ENCODE measurements at places on chromosomes 3 and 15.

DNA sequence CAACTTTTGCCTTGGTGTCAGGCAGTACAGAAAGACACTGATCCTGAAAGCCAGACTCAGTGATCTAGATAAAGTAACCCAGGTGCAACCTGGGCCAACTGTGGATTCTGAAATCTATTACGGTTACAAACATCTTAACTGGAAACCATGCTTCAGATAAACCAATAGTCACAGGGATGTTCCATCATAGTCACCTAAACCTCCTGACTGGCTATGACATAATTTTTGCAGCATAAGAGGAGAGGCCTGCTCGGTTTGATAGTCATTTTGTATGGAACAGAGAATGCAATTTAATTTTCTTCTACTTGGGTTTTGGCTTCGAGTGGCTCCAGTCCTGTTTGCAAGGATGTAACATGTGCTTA lies 3.7 kb downstream of the SLCO3A1 start:
- no peak for DNase-seq

- no peak for DNase-seq
These were observed 36.0 kb downstream of the TIGIT start for GRCh38 chr3:114329823-114330222.

DNA sequence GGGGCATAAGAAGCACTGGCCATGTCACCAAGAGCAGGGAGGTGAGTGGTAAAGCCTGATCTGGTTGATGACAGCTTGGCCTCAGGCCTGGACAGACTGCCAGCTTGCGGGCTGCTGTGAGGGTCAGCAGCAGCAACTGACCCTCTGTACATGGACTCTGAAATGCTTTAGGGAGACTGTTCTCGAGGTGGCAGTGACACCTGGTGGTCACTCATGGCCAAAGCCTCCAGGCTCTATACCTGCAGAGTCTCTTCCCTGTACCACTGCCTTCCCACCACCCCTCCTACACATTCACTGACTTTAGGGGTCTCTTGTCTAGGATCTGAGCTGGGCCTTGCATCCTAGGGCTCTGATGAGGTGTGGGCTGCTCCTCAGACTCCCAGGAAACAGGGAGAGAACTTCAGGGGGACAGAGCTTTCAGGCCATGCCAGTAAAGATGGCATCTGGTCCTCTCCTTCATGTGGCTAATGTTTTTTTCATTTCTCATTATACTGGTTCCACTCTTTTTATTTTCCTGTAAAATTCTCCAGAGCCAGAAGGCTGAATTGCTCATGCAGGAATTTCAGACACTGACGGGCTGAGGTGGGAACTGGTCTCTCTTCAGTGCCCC lies 17.2 kb upstream of the TIMP4 start:
- peak; percentile 46 for DNase-seq

- DNase-seq = no peak
These were observed 228.2 kb downstream of the TBL1XR1 start for GRCh38 chr3:176969066-176969465.

DNA sequence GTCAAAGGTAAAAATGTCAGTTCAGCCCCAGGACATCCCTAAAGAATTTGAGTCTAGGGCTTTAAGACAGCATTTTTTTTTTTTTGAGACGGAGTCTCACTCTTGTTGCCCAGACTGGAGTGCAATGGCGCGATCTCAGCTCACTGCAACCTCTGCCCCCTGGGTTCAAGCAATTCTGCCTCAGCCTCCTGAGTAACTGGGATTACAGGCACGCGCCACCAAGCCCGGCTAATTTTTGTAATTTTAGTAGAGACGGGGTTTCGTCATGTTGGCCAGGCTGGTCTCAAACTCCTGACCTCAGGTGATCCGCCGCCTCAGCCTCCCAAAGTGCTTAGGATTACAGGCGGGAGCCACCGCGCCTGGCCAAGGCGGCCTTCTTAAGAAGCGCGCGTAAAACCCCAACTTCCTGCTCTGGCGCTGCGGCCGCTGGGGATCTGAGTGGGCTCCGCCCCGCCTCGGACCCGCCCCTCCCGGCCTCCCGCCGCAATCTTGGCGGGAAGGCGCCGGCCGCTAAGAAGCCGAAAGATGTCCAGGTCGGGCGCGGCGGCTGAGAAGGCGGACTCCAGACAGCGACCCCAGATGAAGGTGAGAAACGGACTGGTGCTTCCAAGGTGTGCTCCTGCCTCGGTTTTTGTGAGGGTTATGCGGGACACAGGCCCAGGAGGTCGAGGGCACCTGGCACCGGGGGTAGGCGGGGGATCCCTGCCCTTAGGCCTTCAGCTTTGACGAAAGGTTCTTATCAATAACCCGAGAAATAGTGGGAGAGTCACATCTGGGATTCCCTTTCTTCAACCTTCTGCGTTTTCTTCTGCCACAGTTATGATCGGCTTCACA lies at the start of gene WDR76:
Gene WDR76 (plus strand): TSS at position 495 of the 834 bp plus-strand sequence. CDS start 31 bp downstream, at position 526.
- peak; percentile 82 for DNase-seq

DNA sequence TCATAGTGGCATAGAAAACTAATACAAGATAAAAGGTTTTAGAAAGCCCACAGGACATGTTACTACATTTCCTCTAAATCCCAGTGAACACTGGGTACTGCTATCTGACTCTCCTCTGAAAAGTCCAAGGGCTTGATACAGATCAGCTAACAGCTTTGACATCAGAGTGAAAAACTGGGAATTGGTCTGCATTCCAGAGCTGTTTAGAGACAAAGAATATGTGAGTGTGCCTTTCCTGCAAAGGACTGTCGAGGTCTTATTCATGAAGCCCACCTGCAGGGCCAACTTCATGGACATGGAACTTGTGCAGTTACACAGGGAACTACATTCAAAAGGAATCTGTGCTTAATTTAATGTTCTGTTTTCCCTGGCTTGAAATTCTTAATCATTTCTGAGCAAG lies 5.2 kb upstream of the TMCO5A start:
- no peak for DNase-seq

DNA sequence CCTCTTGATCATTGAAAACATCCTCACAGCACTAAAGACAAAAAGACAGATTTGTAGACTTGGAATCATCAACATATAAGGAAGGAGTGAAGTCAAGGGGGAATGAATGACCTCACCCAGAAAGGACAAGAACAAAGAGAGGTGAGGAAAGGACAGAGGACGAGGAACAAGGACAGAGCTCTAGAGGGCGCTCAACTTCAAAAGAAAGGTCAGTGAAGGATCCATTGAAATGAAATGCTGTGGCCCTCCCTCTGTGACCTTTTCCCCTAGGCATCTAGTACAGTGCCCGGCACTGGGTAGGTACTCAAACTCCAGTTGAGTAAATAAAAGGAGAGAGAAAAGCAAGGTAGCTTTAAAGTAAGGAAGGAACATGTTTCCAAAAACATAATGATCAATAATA lies 2.6 kb downstream of the ATP8B4 start:
- no peak for DNase-seq

- no peak for DNase-seq
These were observed 183.8 kb downstream of the OPA1 start for GRCh38 chr3:193776626-193777358.

DNA sequence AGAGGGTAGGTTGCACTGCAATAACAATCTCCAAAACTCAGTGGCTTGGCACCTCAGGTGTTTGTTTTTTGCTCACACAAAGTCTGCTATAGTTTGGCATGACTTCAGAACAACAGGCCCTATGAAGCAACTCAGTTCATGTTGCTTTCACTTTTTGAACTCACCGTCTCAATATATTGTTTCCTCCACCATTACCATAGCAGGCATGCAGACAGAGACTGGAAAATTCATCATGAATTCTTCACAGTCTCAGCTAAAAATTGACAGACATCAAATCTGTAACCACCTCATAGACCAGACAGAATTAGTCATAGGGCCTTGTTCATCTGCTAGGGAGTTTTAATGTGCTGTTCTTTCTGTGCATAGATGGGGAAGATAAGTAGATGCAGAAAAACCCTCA lies 161.4 kb upstream of the POU1F1 start:
- no peak for DNase-seq

DNA sequence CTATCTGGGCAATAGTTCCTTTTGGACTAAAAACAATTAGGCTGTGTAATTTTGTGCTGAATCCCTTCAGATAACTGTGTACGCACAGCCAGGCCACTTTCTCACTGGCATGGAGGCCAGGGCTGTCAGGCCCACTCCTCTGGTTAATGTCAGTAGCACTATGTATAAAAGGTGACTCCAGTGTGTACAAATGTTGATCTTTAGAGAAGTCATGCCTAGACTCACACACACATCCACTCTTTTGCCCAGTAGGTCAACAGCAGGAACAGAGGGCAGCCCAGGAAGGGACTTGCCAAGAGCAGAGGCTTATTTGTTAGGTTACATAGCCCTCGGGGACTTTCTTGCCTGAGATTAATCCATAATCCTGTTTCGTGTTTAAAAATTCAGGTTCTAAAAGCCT lies 416.6 kb upstream of the WNT5A start:
- no peak for DNase-seq

DNA sequence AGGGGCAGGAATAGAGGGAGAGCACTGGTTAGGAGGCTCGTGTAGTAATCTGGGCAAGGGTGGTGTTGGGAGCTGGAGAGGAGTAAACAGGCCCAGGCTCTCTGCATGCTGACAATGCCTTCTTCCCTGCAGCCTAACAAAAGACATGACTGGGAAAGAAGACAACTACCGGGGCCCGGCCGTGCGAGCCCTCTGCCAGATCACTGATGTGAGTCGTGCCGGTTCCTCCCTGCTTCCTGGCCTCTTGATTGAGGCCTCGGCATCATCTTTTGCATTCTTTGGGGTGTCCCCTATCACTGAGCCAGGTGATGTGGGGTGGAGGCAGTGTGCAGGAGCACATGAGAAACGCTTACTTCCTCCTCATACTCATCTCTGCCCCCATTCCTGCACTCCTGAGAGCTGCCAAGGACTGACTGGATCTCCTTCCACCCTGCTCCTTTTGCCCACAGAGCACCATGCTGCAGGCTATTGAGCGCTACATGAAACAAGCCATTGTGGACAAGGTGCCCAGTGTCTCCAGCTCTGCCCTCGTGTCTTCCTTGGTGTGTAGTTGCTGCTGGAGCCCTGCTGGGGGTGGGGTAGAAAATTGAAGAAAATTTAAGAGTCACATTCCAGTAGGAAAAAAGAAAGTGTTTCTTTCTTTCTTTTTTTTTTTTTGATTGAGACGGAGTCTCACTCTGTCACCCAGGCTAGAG lies 5.3 kb downstream of the COPG1 start:
- DNase-seq = no peak

GRCh38 chr3:184633237-184633579 lies 71.6 kb downstream of the EPHB3 start:
- no peak for DNase-seq

DNA sequence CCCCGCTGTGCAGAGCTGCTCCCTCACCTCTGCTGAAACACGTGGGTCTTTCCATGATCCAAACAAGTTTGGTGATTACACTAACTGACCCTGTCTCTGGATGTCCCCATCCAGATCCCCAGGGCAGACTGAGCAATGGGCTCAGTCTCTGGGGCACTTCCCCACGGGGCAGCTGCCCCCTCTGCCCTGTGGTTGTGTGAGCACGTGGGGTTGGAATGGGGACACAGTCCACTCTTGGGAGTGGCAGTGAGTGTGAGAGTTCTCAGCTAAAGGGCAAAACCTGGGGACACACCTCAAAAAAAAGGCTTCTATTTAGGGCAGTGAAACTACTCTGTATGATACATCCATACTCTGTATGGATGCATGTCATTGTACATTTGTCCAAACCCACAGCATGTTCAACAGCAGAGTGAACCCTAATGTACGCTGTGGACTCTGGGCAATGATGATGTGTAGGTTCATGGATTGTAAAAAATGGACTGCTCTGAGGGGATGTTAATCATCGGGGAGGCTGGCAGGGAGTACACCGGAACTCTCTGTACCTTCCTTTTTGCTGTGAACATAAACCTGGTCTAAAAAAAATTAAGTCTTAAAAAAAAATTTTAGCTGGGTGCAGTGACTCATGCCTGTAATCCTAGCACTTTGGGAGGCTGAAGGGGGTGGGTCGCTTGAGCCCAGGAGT lies 49.9 kb upstream of the BLM start:
- no peak for DNase-seq

DNA sequence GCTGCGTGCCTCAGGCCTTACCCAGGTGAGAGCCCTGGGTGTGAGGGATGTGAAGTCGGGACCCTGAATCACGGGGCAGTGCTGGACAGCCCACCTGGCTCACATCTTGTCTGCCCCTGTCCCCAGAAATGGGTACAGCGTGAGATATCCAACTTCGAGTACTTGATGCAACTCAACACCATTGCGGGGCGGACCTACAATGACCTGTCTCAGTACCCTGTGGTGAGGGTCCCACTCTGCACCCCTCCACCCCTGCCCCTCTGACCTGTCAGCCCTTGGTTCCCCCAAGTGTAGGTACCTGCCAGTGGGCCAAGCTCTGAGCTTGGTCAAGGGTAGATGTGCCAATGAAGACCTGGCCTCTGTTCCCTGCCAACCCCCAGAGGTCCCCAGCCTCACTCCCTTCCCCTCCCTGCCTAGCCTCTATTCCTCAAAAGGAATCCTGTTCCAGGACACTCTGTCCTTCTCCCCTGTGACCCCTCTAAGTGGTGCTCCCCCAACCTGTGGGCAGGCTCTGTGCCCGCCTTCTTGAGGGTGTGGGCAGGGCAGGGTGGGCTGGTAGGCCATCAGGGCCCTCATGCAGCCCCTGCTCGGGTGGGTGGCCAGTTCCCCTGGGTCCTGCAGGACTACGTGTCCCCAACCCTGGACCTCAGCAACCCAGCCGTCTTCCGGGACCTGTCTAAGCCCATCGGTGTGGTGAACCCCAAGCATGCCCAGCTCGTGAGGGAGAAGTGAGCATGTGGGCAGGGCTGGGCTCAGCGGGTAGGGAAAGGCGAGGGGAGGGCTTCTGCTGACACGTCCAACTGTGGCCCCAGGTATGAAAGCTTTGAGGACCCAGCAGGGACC lies 25.1 kb downstream of the NBEAL2 start:
- DNase-seq = no peak

GRCh38 chr3:189344996-189345395 lies 173.2 kb downstream of the TPRG1 start:
- DNase-seq = no peak
